ENCODE measurements at places on chromosomes 12 and 14. TPM values are rescaled to one million over a fixed set of nuclear protein-coding genes. Genes with fewer than 3 reads are reported as not detected.

DNA sequence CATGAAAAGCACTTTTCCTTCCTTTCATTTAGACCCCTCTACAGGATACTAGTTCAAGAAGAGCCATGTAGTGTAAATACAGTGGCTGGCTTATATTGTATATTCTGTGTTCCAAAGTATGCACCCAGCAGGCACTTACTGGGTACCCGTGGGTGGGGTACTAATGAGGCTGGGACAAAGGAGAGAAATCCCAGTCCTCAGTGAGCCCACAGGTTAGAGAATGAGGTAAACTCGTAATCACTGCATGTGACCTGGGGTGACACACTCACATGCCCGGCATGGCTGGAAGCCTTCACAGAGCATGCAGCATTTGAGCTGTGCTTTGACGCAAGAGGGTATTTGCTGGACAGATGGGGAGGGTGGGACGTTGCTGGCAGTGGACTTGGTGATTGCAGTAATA is 17.1 kb downstream of the SLC24A4 start:
- no peak for DNase-seq

GRCh38 chr12:51371295-51371953 is 19.8 kb downstream of the GALNT6 start:
- peak; percentile 73 for DNase-seq

DNA sequence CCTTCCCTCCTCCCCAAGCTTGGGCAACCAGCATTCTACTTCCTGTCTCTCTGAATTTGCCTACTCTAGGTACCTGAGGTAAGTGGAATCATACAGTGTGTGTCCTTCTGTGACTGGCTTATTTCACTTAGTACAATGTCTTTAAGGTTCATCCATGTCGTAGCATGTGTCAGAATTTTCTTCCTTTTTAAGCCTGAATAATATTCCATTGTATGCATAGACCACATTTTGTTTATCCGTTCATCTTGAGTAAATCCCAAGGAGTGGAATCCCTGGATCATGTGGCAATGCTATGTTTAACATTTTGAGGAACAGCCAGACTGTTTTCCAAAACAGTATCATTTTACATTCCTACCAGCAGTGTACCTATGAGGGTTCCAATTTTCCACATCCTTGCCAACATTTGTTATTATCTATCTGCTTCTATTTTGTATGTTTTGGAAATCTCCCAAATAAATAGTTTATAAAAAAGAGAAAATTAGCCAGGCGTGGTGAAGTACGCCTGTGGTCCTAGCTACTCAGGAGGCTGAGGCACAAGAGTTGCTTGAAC is 12.4 kb downstream of the HSP90AA1 start:
- DNase-seq = no peak

Gene CLEC1B
- not detected for total RNA-seq

- DNase-seq = no peak
Observed at GRCh38 chr12:93167841-93168492, 209.8 kb upstream of the NUDT4 start.

DNA sequence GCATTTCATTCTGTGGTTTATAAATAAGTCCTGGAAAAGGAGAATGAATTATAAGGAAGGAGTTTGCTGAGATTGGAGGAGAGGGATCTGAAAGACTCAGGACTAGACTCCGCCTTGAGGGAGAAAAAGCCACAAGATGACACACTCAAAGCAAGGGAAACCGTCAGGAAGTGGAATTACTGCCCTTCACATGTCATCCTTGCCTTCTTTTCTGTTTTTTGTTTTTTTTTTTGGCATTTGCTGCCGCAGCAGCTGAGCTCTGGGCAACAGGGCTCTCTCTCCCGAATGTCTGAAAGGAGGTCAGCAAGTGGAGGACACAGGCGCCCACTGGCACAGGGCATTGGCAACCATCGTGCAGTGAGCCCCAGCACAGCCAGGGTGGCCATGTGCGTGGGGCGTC is 344.9 kb downstream of the DPF3 start:
- DNase-seq = no peak

DNA sequence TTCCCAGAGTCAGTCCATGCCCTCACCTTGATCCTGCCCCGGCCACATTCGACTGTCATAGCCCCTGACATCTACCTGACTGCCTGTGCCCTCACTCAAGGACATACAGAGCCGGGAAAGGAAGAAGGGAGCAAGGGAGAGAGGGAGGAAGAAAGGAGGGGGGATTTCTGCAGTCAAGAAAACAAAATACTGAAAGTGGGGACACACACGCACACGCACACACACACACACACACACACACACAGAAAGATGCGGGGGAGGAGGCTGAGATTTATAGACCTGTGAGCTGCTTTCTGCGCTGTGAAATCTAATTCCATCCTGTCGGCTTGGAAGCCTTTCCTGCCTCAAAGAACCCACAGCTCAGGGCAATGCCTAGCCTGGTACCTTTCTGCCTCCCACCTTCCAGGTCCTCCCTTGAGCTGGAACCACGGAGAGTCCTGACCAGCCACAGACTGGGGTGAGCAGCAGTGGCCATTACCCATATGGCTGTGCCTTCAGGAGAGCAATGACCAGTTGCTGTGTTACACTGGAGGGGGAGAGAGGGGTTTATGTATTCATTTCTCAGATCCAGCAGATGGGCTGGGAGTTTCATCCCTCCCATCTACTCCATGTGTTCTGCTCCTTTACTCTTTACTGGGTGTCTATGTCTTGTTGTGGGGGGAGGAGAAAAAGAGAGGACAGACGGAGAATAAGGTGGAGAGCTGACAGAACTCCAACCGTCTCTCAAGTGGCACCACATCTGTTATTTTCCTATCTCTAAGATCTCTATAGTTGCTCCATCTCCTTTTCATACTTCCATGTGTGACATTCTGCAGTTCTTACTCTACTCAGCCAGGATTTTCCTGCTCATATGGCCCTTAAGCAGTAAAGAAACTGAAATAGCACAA is 12.9 kb downstream of the C14orf93 start:
- peak; percentile 18 for DNase-seq

DNA sequence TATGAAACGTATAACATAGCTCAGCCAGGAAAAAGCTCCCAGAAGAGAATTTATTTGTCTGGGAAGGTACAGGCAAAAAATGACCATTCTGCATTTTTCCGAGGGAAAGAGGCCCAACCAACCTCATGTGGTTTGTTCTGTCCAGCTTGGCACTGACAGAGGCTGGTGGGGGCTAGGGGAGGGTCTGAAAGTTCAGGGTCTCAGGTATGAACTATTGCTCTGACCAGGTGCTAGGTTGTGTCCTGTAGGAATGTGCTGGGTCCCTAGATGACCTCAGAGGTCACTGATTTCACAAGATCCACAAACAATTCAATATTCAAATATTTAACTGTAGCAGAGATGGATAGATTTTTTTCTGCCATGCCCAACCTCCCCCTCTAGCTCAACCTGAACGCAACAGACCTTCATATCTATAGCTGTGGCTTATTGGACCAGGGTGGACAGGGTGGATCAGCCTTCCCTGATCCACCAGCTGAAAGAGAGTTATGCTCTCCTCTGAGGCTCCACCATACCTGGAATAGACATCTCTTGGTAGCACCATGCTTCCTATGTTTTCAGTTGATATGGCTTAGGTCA is 32.9 kb upstream of the IFT81 start:
- no peak for DNase-seq

- no peak for DNase-seq
Observed at GRCh38 chr12:31896514-31897039, 62.6 kb upstream of the RESF1 start.

Data from sigmoid colon (tissue), 7 donors.